ENCODE measurements at places on chromosomes 11 and 22.

DNA sequence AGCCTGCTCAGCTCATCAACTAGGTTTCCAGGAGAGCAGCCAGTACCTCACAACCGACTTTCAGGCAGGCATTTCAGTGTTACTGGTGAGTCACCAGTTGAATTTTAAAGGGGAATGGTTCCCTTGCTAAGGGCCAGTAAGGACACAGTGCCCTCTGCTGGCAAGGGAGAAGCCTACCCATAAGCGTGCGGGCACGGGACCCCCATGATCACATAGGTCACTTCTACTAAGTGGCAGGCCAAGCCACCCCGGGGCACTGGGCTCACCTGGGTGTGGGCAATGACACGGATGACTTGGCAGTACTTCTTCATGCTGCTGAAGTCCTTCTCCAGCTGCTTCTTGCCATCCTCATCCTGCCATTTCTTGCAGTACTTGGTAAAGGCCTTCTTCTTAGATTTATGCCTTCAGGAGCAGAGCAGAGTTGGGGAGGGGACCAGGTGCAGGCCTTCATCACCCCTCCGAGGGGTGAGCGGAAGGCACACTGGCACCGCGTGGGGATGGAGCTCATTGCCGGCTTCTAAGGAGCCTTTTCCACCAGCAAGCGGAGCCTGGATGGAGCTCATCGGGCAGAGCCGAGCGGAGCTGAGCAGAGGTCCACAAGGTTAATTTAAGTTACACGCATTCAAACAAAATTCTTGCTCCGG lies 2.9 kb downstream of the RPL3 start:
- peak; percentile 85 for DNase-seq

DNA sequence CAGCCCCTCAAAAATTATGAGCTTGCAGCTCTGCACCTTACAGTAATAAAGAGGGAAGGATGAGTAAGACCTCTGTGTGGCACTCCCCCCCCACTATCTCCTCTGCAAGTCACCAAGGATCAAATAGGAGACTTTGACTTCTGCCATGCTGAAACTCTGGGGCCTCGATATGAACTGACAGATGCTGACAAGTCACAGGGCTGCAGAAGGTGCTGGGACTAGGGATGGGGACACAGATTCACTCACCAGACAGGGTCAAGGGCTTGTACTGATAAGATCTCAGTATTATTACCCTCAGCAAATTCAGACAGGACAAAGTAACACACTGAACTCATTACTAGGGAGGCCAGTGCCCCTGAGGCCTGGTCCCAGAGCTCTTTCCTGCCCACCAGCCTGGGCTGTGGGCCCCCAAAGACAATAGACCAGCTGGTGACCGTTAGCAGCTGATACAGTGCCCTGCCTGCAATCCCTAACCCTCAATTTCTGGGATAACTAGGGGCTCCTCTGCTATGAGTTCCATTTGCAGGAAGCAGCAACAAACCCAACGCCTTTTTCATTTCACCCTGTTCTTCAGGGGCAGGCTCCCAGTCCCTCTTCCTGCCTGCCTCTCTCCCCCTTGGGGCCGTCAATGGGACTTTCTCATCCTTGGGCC lies 20.1 kb downstream of the TMPRSS13 start:
- DNase-seq, result no peak

- no peak for DNase-seq
Observed at GRCh38 chr11:66082946-66083698, 13.1 kb downstream of the PACS1 start.

DNA sequence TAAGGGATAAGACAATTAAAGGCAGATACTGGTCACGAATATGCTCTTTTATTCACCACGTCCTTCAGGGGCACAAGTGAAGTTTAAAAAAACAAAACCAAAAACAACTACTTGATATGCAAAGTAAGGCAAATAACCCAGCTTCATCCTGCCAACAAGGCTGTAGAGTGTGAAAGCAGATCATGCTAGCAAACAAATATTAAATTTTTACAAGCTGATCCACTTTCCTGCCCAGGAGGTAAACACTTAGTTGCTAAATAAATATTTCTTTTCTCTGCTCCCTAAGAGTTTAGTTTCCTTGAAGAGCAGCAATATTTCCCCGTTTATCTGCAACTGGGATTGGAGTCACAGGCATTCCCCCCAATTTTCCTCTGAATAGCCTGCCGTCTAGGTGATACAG lies 300.2 kb downstream of the LARGE1 start:
- no peak for DNase-seq

DNA sequence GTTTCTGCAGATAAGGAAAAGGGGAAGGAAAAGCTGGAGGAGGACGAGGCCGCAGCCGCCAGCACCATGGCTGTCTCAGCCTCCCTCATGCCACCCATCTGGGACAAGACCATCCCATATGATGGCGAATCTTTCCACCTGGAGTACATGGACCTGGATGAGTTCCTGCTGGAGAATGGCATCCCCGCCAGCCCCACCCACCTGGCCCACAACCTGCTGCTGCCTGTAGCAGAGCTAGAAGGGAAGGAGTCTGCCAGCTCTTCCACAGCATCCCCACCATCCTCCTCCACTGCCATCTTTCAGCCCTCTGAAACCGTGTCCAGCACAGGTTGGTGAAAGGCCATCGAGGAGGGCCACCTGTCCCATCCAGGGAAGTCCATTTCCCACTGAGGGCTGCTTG lies 5.6 kb downstream of the TEF start:
- DNase-seq, result no peak

DNA sequence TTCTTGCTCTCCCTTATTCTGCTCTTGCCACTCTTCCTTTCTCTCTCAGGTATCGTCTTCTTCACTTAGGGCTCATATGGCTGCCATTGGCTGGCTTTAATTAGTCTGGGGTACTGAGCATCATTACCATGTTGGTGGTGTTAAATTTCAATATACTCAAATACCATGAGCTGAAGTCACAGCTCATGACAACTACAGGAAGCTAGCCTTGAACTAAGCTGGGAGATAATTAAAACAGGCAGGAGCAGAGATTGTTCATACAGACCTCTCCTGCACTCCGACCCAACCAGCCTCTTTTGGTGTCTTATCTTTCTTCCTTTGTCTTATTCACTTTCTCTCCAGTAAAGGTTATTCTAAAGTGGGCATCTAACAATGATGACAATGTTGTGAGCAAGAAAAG lies 130.9 kb upstream of the BLID start:
- DNase-seq, result no peak

DNA sequence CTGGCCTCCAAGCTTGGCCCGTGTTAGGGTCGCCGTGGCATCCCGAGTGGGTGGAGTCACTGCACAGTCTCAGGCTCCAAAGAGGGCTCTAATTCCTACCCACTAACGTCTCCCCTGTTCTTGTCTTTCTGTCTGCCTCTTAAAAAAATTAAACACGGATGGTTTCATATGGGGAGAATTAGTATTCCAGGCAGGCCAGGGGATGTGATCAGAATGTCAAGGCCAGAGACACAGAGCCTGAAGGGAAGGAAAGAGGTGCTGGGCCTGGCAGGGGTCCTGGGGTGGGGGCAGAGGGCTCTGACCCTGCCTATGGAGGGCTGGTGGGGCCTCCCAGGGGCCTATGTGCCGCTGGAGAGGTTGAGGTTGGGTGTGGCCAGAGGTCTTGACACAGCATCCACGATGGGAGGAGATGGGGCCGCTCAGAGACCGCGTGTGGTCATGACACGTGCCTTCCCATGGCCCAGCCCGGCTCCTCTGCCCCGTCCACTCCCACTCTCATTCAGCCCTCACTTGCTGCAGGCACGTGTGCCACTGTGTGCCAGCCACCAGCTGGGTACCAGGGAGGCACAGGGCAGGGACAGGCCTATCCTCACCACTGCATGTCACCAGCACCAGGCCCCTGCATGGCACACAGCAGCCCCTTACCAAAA lies 56.5 kb downstream of the FLRT1 start:
- no peak for DNase-seq

- no peak for DNase-seq
Observed at GRCh38 chr11:3123305-3123704, 41.8 kb downstream of the OSBPL5 start.

DNA sequence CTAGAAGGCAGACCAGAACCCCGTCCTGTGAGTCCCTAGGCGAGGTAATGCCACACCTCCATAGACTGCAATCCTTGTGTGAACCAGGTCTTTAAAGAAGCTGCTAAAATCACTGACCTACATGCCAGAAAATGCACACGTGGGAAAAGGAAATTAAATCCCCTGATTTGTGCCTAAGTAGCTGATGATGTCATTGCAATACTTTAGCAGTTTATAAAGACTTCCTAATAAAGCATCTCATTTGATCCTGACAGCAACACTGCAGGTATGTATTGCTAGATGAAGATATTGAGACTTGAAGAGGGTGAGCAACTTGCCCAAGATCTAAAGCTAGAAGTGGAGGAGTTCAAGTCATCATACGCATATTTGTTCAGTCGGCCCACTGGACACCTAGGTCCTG lies 107.2 kb downstream of the RRAS2 start:
- no peak for DNase-seq

- DNase-seq, result no peak
Observed at GRCh38 chr11:134755535-134755934, 343.5 kb upstream of the B3GAT1 start.

GRCh38 chr22:43256976-43257545 lies 70.1 kb upstream of the TTLL12 start:
- no peak for DNase-seq

DNA sequence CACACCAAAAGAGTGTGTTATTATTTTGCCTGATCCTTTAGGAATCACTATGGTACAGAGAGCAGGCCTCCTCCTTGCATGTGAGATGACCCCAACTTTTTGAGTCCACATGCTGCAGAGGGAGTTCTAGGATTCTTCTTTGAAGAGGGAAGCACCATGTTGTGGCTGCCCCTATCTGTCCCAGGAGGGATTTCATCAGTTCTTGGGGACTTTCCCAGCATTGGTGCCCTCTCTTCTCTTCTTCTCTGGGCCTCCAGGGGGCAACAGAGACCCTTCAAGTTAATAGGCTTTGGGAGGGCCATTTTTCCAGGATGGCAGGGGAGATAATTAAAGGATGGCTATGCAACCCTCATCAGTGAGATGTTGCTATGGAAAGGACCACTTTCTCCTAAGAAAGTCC lies 3.6 kb downstream of the MMP1 start:
- peak; percentile 21 for DNase-seq

DNA sequence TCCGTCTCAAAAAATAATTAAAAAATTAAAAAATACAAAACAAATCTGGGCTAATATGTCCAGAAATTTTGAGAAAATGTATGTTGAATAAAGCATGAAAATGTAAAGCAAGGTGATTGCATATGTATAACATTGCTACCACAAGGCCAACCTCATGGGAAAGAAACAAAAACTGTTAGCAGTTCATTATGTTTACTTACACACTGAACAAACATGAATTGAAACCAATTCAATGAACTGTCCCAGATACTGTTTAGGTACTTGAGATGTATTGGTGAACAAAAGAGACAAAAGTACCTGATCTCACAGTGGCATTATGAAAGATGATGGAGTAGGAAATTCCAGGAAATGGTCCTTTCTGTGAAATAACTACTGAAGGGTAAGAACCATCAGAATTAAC lies 43.8 kb upstream of the IGLL5 start:
- no peak for DNase-seq

GRCh38 chr11:57377107-57377506 lies 3.8 kb downstream of the PRG3 start:
- DNase-seq, result no peak

GRCh38 chr22:49583886-49584505 lies 243.7 kb downstream of the BRD1 start:
- no peak for DNase-seq

- DNase-seq, result no peak
Observed at GRCh38 chr22:24101966-24102365, 79.3 kb upstream of the SUSD2 start.

DNA sequence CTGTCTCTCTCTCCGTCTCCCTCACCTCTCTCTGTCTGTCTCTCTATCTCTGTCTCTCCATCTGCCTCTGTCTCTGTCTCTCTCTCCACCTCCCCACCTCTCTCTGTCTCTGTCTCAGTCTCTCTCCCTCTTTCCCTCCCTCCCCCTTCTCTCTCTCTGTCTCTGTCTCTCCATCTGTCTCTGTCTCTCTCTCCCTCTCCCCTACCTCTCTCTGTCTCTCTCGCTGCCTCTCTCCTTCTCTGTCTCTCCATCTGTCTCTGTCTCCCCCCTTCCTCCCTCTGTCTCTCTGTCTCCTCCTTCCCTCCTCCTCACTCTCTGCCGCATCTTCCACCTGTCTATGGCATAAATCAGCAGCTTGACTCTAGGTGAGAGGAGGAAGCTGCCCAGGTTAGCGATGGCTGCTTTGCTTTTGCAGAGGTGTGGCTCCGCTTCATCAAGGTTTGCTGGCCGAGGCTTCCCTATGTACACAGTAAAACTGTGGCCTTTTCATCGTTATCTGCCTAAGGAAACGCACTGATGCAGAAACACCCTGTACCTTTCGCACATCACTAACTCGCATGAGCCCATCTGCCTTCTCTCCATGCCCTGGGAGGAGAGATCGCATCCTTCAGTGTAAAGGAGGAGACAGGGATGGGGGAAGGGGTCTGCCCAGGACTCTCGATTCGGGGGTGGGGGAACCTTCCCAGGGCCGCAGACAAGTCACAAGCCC lies 44.5 kb downstream of the ANO1 start:
- DNase-seq, result no peak

GRCh38 chr11:2300290-2300935 lies 1.3 kb downstream of the C11orf21 start:
- DNase-seq, result peak; percentile 35

GRCh38 chr11:1060852-1061616 lies 13.6 kb upstream of the MUC2 start:
- no peak for DNase-seq
